ENCODE measurements at places on chromosomes 12 and 14.

GRCh38 chr12:78494911-78495310 is 369.7 kb upstream of the SYT1 start:
- DNase-seq, result no peak

GRCh38 chr12:49921299-49921698 is 17.6 kb upstream of the FAIM2 start:
- no peak for DNase-seq

DNA sequence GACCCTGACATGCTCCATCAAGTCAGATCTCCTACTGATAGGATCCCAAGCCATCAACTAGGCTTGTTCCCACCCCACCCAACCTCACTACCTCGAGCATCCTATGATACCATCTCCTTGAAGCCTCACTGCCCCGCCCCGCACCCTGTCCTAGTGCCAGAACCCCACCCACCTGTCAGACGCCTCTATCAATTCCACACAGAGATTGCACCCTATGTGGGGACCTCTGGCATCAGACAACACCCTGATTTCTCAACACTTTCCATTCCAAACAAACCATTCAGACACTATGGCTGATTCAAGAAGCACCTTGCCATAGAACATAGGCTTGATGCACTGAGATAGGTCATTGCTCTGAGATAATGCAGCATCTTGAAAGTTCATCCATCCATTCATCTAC is 3.1 kb upstream of the GLTP start:
- DNase-seq, result no peak

DNA sequence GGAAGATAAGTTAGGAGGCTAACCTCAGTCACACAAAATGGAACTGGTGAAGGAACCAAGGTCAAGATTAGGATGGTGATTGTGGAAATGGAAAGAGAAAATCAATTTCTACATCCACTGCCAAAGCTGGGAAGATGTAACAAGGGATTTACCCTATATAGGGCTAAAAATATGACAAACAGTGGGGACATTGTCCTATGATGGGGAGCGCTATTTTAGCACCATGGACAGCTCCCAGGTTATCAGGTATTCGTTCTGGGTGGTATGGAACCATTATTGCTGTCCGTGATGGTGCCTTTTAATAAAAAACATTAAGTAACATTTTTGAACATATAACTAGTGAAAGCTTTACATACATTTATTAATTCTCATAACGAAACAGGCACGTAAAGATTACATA is 124.0 kb downstream of the NDUFA12 start:
- DNase-seq, result no peak

DNA sequence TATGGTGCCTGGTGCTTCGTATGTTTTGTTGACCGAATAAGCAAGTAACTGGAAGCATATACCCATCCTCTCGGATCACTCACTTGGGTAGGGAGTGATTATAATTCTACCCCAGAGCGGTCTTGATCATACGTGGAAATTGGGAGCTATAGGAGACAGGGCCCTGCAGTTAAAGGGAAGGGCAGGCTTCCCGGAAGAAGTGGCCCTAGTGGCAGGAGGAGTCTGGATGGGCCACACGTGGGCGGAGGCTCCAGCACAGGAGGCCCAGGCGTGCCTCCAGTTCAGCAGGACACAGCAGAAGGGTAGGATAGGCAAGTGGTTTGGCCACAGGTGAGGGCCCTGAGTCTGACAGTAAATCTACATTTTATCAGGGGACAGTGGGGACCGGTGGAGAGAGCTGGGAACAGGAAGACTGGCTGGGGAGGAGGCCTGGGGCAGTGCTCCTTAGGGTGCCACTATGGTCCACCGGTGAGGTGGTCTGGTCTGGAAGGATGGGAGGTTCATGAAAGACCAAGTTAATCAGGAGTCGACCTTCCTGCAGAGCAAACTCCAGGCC is 23.5 kb upstream of the YY1 start:
- DNase-seq, result no peak

Measured in NCI-H1092 (cell line).